Fibroblast of the conjunctiva (primary cell): ENCODE measurements at places on chromosomes 11 and 22.
A peak's percentile ranks its signal among the peaks of the same experiment; 100 is the strongest.

GRCh38 chr11:83035070-83035854, 36.4 kb downstream of the RAB30 start:
- no peak for DNase-seq

- peak; percentile 44 for DNase-seq
Observed at GRCh38 chr11:104095791-104096190, 59.4 kb downstream of the DDI1 start.

DNA sequence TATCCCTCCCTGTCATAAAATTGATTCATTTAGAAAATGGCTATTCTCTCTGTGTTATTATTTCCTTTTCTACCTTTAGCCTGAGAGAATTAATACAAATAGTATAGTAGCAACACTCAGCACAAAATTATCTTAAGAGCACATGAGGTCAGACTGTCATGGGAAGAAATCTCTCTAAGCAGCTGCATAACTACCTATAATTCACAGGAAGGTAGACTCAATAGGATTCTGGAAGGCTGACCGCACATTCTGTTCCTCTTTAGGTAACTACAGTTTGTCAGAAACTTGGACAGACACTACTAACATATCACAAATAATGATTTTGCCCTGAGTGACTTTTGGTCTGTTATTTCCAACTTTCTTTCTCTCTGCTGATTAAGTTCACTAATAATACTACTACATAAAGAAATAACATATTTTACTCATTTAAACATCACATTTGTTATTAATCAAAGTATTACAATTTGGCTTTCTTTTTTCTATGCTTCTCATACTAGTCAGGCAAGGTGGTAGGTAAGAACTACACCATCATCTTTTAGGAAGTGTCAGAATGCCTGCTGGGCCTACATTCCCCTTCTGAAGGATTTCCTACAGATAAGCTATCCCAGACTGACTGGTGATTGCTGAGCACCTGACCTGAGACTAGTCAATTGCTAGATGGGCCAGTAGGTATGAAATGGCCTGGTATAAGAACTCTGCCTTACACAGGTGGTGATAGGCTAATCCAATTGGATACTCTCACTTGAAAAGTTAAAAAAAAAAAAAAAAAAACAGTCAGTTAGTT, 325.1 kb downstream of the DLG2 start:
- DNase-seq = no peak

GRCh38 chr11:96538104-96538503, 148.3 kb downstream of the JRKL start:
- no peak for DNase-seq

- no peak for DNase-seq
Observed at GRCh38 chr11:65185869-65186341, 4.2 kb downstream of the CAPN1 start.

- no peak for DNase-seq
Observed at GRCh38 chr11:110219006-110219785, 77.2 kb downstream of the RDX start.

GRCh38 chr11:113497066-113497910, 22.1 kb upstream of the DRD2 start:
- no peak for DNase-seq

DNA sequence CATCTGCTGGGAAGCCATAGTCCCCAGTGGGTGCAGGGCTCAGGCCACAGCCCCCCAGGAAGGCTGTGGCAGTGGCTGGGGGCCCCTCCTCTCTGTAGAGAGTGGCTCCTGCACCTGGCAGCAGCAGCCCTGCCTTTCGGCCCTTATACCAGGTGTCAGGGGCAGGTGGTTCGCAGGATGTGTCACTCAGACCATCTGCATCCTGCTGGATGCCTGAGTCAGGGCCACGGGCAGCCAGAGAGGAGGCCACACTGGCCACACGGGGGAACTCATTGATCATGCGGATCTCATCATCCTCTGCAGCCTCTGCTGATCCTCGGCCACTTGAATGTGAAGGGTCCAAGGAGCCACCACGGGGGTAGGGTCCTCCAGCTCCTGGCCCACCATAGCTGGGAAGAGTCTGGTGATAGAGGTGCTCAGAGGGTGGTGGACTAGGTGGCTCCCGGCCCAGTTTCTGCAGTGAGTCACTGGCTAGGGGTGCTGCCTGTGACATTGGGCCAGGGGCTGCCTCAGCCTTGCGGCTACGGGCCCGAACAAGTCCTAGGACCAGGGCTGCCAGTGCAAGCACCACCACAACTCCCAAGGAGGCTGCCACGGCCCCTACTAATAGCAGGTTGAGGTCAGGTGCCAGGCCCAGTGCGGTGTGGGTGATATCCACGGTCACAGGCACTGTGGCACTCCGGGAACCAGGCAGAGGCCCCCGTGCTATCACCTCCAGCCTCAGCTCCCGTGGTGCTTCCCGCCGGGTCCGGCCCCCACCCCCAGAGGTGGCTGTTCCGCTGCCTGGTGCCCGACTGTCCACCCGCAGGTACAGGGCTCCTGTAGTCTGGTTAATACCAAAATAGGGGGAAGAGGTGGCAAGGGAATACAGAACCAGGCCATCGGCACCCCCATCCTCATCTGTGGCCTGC, 3.3 kb upstream of the TPP1 start:
- no peak for DNase-seq

GRCh38 chr22:19708321-19709011, 5.8 kb upstream of the SEPTIN5 start:
- no peak for DNase-seq

DNA sequence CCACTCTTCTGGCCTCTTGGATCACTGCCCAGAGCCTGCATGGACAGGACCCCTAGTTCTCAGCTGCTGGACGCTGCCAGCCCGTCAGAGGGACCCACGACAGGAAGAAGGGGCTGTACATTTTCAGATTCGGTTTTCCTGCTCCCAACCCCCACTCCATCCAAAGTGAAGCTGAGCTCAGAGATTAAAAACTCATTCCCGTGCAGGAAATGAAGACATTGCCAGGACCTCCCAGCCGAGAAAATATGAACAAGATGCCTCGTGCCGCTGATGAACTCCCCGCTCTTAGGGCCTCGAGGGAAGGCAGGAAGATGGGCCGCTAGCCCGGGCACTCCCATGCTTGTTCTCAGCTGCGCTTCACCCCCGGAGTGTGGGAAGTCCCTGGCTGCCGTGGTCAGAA, 36.1 kb downstream of the RPUSD4 start:
- no peak for DNase-seq

DNA sequence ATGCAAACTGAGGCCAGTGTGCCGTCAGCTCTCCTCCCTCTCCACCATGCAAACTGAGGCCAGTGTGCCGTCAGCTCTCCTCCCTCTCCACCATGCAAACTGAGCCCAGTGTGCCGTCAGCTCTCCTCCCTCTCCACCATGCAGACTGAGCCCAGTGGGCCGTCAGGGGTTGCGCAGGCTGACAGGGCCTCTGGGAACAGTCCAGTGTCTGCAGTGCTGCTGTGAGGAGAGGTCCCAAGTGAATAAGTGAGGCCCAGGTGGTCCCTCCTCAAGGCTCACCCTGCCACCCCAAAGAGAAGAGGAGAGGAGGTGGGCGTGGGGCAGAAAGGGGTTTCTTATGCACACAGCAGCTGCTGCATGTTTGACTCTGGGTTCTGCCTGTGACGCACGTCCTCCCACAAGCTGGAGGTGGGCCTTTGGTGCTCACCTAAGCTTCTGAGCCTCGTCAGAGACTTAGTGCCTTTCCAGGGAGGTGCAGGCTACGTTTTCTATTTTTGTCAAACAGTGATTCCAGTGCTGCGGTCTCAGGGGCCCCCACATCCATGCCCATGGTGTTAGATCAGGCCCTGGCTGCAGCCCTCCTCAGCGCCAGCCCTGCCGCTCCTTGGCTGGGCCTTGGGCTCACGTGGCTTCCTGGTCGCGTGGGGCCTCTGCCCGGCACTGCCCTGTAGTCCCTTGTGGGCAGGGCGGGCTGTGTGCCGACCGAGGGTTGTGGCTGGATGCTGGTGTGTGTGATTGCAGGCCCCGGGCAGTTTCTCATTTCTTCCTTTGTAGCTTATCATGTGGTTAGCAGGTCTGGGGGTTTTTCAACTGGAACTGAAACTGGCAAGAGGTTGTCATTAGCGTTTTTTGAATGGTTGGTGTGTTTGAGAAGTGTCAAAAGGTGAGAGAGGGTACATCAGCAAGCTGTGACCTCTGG, 7.1 kb downstream of the TPCN2 start:
- DNase-seq = no peak

- DNase-seq = no peak
Observed at GRCh38 chr11:111834432-111835163, 36.8 kb downstream of the ALG9 start.

DNA sequence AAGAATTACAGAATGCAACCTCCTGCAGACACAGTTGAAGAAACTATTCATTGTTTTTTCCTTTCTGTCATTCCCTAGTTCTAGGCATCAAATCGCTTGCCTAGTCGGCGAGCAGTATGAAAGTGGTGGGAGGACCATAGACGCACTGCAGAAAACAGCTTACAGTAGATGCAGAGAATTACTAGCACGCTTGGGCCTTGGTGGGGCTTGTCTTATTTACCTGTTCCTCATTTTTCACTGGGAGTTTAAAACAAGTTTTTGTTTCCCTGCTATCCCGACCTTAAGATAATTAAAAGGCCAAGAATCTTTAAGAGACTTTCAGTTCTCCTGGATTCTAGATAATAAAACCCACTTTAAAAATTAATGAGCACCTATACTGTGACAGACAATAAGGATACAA, 713 bp upstream of the ARL14EP start:
- no peak for DNase-seq
